ENCODE measurements at places on chromosomes 13 and 19.
A peak's percentile ranks its signal among the peaks of the same experiment; 100 is the strongest.

- DNase-seq = peak; percentile 98
Measured at GRCh38 chr19:48899781-48900476, at the start of gene NUCB1. Gene NUCB1 (plus strand): TSS chr19:48900312. CDS start chr19:48900797, 485 bp downstream.

DNA sequence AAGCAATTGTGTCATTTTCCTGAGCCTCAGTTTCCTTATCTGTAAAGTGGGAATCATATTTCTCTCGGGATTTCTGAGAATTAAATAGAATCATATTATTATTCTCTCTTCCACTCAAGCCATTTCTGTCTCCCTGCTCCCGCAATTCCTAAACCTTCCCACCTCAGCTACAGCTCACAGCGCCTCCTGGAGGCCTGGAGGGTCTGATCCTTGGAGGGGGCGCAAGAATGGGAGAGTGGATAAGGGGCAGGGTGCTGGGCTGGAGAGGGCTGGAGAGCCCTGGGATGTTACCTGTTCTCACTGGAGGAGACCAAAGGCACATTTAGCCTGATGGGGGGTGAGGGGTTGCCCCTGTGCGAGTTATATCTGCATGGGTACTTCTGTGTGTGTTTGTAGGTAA is 31.1 kb upstream of the CYP2S1 start:
- DNase-seq = no peak

DNA sequence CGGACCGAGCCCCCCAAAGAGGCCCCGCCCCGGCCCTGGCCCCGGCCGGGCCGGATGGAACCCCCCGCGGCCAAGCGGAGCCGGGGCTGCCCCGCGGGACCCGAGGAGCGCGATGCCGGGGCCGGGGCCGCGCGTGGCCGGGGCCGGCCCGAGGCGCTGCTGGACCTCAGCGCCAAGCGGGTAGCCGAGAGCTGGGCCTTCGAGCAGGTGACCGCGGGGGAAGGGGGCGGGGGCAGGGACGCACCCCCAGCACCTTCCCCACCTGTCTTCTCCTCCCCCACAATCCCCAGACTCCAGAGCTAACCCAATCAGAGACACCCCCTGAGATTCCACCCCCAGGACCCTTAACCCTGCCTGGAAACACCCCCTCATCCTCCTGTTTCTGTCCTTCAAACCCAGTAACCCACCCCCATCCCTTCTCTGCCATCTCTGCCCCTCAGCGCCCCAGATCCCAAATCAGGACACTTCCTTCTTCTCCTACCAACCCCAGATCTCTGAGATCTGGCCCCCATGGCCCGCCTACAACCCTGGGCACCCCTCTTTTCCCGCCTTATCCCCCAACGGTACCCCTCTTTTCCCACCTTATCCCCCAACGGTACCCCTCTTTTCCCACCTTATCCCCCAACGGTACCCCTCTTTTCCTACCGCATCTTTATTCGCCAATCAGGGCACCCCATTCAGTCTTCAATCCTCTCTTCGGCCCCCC is 505 bp downstream of the ZSWIM4 start:
- no peak for DNase-seq

GRCh38 chr13:21852043-21852442 is 181.2 kb downstream of the FGF9 start:
- no peak for DNase-seq

DNA sequence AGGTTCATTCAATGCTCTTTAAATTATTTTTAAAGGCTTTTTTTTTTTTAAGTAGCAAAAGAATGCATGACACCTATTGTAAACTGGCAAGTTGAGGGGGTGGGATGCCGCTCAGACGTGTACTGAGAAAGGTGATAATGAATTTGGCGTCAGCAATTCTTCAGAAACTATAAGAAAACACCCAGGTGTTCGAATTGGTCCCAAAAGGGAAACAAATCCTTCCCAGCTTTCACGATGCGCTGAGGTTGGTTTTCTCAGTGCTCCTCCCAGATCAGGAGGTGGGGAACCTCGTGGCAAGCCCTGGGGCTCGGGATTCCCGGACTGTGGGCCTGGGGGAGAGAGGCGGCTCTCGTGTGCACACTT is 543 bp upstream of the FAM124A start:
- DNase-seq = no peak
